ENCODE measurements at places on chromosomes 3 and 15. TPM values are rescaled to one million over a fixed set of nuclear protein-coding genes. Genes with fewer than 3 reads are reported as not detected.

DNA sequence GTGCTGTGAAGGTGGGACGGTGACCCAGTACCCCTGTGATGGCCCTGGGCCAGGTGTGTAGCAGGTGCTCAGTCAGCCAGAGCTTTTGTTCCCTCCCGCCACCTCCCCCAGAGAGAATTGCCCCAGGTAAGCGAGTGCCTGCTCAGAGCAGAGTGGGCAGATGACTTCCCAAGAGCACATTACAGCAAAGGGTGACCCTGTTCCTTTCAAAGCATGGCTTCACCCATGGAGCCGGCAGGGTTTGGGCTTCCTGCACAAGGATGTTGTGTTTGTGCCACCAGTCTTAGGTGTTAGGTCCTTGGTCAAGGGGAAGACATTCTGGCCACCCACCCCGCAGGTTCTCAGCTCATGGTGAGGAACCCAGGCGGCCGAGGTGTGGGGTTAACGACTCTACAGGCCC is 30.7 kb downstream of the SLC6A6 start:
- H3K27me3 ChIP-seq = no peaks in the 10 kb centered on the region
- H3K36me3 ChIP-seq = no peaks in the 10 kb centered on the region
- peaks cover 80% of the 10 kb centered on the region for H3K4me1 ChIP-seq

GRCh38 chr15:87492321-87492720 is 764.2 kb downstream of the NTRK3 start:
- no peak overlapping the region for H3K4me3 ChIP-seq
- no peak overlapping the region for H3K27ac ChIP-seq
- H3K36me3 ChIP-seq = no peaks in the 10 kb centered on the region
- no peaks in the 10 kb centered on the region for H3K27me3 ChIP-seq
- no peak for DNase-seq
- no peaks in the 10 kb centered on the region for H3K4me1 ChIP-seq

DNA sequence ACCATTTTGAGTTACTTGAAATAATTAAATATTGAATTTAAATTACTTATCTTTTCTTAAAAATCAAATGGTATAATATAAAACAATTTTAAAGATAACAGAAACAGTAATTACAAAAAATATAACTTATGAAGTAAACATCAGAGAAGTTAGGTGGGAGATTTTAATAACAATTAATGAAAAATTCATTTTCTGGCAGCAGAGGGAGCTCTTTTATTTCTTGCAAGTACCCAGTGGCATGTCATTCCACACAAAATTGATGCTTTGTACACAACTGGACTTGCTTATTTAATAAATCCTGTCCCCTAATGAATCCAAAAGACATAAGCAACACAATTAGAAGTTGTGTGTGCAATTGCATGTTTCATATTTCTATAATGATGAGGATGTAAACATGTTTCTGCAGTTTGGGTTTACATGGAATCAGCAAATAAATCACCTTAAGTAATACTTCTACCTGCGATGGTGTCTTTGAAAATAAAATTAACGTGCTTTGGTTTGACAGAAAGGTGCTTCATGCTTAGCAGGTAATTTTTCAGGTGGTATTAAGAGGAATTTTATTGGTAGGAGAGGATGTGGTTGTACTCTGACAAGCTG is 861.3 kb downstream of the ZPLD1 start:
- H3K27me3 ChIP-seq = no peaks in the 10 kb centered on the region
- H3K27ac ChIP-seq = no peak overlapping the region
- H3K36me3 ChIP-seq = no peaks in the 10 kb centered on the region
- H3K4me3 ChIP-seq = no peak overlapping the region

The SLCO2A1 gene
- not detected for total RNA-seq

DNA sequence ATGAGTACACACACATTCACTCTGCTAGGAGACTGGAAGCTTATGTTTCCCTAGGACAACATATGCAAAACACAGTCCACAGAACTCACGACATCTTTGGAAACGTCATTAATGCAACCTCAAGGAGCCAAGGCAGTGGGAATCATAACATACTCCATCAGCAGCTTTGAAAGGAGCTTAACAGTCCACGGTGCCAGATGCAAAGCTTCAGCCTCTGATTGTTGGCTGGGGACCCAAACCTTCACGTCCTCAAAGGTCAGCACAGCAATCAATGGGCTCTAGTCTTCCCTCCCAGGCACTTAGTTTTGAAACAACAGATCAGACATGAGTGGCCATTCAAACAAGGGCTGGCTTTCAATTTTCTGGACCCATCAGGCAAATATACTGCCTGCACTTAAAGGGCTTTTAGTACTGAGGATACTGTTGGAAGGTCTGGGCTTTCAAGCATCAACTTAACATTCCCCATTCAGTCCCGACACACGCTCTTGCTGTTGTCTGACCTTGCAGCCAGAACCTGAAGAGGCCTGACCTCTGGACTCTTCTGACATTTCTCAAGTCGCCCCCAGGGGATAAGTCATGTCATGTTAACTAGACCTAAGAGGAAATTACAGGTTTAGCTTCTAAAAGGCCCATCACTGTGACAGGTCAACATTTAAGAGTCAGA is 223.0 kb downstream of the PDZRN3 start:
- H3K4me1 ChIP-seq = no peaks in the 10 kb centered on the region
- no peaks in the 10 kb centered on the region for H3K27me3 ChIP-seq
- DNase-seq = no peak
- H3K27ac ChIP-seq = no peak overlapping the region

DNA sequence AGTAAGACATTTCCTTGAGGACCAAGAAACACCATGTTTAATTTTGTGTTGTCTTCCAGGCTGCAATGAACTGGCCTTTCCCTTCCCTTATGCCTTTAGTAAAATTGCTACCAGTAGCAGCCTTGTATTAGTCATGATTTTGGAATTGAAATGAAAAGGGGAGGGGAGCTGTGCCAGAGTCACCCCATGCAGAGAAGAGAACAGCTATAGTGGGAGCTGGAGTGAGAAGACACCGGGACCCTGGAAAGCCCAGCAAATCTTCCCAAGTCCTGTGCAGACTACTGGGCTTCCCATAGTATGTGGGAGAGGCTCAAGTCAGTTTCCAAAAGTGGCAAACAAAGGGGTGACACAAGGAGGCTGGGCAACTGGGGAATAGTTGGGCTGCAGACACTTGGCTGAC is 178.5 kb downstream of the NR1D2 start:
- no peaks in the 10 kb centered on the region for H3K4me1 ChIP-seq
- no peaks in the 10 kb centered on the region for H3K27me3 ChIP-seq
- no peak overlapping the region for H3K4me3 ChIP-seq
- H3K36me3 ChIP-seq = no peaks in the 10 kb centered on the region
- DNase-seq = no peak

GRCh38 chr3:197714251-197714650 is 22.5 kb downstream of the RUBCN start:
- DNase-seq = no peak
- H3K4me3 ChIP-seq = no peak overlapping the region
- peaks cover 20% of the 10 kb centered on the region for H3K4me1 ChIP-seq
- H3K36me3 ChIP-seq = peaks cover 1% of the 10 kb centered on the region
- no peaks in the 10 kb centered on the region for H3K27me3 ChIP-seq

Data from B cell (primary cell).